ENCODE measurements at places on chromosomes 16 and 17.
A peak's percentile ranks its signal among the peaks of the same experiment; 100 is the strongest.

DNA sequence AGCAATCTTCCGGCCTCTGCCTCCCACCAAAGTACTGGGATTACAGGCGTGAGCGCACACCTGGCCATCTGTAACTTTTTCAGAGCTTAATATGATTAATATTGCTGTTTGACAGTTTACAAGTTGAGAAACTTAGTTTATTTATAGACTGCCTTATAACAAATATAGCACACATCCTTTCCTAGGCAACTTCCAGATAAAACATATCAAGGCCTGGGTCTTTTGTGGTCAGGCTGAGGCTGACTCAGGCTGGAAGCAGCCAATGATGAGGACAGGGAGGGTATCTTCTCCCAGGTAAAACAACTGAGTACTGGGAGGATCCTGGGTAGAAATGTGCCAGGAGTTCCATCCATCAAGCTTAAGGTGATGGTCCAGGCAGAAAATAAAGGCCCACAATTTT, 16.2 kb downstream of the LUC7L start:
- DNase-seq: no peak

DNA sequence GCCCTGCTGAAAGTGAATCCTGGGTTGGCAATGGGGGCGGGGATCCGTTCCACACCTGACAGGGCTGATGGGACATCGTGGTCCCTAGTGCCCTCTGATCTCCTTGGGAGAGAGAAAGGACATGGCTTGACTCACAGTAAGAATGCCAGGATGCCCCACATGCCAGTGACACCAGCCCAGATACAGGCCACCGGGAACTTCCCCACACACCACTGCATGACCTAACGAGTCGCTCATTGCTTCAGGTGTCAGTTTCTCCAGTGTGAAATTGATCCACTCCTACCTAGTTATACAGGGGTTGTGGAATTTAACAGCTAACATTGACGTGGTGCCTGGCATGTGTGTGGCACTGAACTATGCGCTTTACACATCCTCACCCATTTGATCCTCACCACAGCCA, 7.5 kb downstream of the CD300LG start:
- no peak for DNase-seq

GRCh38 chr16:81740169-81740568, 38.9 kb upstream of the PLCG2 start:
- no peak for DNase-seq

- no peak for DNase-seq
Observed at GRCh38 chr16:21598701-21599121, 666 bp upstream of the METTL9 start.

GRCh38 chr17:72556944-72557826, 436.4 kb downstream of the SOX9 start:
- peak; percentile 72 for DNase-seq

DNA sequence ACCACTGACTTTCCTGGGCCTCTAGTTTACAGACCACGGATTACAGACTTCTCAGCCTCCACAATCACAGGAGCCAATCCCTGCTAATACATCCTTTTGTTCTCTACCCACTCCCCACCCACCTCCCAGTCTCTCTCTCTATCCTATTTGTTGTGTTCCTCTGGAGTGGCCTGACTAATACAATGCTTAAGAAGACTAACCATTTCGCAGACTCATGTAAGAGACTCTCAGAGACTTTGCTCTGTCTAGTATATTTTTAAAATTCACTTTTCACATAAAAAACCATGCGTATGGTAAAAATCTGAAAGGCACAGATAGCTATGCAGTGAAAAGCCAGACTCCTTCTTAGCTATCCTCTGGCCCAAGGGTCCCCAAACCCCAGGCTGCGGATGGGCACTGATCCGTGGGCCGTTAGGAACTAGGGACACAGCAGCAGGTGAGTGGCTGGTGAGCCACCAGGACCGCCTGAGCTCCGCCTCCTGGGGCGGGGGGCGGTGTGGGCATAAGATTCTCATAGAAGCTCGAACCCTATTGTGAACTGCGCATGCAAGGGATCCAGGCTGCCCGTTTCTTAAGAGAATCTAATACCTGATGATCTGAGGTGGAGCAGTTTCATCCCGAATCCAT, 7.6 kb downstream of the PIK3R6 start:
- DNase-seq: no peak

All from SHP77 (cell line).